CD14-positive monocyte (primary cell): ENCODE measurements at places on chromosomes 2 and 18. TPM values are rescaled to one million over a fixed set of nuclear protein-coding genes. Genes with fewer than 3 reads are reported as not detected.

The TRABD2A gene
- 0.79 TPM for polyA plus RNA-seq

The CPLX4 gene
- polyA plus RNA-seq = not detected

The TMEM182 gene
- polyA plus RNA-seq = 0.23 and 0.28 TPM in 2 replicates

The LDLRAD4 gene
- 15.4 and 15.5 TPM in 2 replicates for polyA plus RNA-seq

The MTERF4 gene
- 21.6 and 37.4 TPM in 2 replicates for polyA plus RNA-seq

The SERPINB10 gene
- polyA plus RNA-seq = 1.3 TPM

The ZNF521 gene
- 0.07 TPM for polyA plus RNA-seq

The SLC25A52 gene
- polyA plus RNA-seq = not detected in 2 replicates

The LAMA1 gene
- polyA plus RNA-seq = not detected

DNA sequence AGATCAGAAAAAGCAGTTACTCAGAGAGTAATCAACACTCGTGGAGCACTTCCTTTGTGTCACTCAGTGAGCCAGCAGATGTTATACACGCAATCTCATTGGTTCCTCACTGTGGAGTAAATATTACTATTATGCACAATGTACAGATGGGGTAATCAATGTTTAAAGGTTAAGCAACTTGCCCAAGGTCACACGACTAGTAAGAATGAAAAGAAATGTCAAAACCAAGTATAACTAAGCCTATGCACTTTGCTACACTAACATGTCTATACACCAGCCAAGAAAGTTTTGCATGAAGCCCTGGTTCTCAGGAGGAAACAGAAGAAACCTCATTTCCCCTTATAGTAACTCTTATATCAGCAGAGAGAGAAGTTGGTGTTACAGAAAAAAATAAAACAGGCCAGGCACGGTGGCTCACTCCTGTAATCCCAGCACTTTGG is 5.4 kb downstream of the METTL21A start:
- DNase-seq = peak; percentile 88

DNA sequence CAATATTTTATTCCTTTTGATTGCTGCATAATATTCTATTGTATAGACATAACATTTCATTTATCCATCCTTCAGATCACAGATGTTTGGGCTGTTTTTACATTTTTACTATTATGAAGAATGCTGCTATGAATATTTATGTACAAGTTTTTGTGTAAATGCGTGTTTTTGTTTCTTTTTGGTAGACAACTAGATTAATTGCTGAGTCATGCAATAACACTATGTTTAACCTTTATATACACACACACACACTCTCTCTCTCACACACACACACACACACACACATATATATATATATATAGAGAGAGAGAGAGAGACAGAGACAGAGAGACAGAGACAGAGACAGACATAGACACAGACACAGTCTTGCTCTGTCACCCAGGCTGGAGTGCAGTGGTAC is 926.9 kb downstream of the DCC start:
- no peak for DNase-seq

- DNase-seq = peak; percentile 60
These were observed 47.5 kb upstream of the ASB1 start for GRCh38 chr2:238379096-238379810.

DNA sequence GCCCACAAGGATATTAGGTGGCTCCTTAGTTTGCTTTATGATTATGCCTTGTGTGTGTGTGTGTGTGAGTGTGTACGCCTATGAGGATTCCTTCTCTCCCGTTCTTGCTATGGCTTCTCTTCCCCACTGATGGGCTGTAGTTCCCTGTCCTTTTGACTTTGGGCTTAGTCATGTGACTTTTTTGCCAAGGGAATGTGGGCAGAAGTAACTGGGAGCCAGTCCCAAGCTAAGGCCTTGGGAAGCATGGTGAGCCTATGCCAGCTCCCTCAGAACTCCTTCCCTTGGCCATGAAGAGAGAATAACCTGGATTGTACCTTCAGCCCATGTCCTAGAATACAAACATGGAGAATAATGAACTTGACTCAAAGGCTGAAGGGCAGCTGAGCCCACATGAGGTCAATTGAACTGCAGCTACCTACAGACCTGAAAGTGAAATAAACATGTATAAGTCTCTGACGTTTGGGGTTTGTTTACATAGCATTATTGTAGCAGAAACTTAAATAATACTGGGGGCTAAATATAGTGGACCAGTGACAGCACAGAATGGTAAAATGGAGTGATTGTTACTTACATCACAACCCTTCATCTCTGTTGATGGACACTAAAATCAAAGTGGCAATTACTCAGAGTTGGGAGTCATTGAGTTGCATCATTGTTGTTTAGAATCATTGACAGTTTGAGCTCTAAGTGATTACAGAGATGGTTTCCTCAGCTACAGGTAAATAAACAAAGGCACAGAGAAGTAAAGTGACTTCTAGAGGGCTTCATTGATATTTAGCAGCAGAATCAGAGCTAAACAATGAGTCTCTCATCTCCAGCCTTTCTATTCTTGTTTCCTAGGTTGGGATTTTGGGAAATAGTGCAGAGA is 15.3 kb upstream of the IL36G start:
- no peak for DNase-seq

DNA sequence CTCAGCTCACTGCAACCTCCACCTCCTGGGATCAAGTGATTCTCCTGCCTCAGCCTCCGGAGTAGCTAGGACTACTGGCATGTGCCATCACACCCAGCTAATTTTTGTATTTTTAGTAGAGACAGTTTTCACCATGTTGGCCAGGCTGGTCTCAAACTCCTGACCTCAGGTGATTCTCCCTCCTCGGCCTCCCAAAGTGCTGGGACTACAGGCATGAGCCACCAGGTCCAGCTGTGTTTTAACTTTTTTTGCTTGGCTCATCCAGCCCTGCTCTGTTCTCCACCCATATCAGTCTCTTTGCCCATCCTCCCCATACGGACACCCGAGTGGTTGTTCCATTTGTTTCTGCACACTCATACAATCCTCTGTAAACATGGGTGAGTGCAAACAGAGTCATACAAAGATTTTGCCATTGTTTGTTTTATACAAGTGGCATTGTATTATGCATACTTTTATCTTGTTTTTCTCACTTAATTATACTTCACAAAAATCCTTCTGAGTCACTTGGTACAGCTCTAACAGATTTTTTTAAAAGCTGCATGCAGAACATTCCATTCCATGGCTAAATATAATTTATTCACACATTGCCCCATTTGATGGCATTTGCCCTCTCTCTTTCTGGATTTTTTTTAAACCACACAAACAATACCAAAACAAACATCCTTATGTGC is 5.3 kb downstream of the APOB start:
- no peak for DNase-seq

DNA sequence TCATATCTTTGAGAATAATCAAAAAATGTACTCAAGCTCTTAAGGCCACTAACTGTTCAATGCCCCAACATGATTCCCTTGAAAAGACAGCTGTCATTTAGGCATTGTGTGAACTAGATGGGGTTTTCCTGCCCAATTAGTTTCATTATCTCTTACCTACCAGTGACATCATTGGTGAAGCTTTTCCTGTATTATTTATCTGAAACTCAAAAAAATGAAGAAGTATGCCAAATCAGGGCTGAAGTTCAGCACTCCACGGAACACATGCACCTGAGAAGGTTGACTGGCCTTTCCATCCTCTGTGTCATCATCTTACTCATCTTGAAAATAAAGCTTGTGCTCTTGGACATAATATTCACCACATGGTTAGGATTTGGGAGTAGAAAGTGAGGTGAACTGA is 126.4 kb downstream of the TXNL1 start:
- no peak for DNase-seq

GRCh38 chr2:73699437-73699836 is 37.7 kb downstream of the TPRKB start:
- no peak for DNase-seq

GRCh38 chr2:25805987-25806386 is 72.3 kb downstream of the ASXL2 start:
- no peak for DNase-seq

GRCh38 chr2:216557820-216558219 is 59.2 kb downstream of the RPL37A start:
- DNase-seq = no peak
